Common myeloid progenitor, CD34-positive (primary cell): ENCODE measurements at places on chromosomes 6 and 20.

DNA sequence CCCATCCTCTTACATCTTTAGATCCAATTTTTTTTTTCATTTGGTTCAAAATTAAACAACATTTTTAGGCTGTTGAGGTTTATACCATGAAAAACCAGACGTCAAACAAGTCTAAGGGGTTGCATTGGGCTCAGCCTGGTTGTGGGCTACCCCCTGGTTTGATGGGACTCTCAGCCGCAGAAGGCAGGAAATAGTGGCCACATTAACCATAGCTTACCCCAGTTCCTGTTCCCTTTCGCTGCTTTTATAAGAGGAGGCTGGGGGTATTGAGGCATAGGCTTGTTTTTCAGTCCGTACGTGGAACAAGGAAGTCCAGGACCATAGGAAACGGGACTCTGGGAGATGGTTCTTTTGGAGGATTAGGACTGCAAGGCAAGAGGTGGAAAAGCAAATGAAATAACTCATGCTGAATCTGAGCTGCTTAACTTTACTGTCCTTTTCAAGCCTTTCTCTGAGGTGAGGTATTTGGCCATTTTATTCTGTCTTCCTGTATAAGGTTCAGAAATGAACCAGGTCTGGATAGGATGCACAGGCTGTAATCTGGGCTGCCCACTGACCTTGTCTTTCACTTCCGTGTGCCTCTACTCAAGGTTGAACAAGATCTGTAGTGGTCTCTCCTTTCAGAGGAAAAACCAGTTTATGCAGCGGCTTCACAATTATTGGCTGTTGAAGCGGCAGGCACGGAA, 7.7 kb downstream of the BRPF3 start:
- DNase-seq: peak; percentile 78

- DNase-seq: no peak
These were observed 243.3 kb downstream of the PREX1 start for GRCh38 chr20:48584391-48585060.

DNA sequence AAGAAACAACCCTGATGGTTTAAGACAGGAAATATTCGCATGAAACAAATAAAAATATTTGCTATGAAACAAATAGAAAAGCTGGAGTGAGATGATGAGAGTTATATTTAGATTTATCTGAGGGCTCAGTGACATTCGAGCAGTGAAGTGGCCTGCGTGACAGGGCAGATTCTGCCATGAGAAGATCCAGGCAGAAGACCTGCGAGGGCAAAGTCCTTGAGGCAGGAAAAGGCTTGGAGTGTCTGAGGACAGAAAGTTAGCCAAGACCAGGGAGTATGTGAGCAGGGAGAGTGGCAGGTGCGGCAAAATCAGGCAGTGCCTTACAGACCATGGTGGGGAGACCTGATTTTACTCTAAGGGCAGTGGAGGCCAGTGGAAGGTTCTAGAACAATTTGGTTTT, 66.9 kb upstream of the RIN2 start:
- DNase-seq: no peak

GRCh38 chr6:89454300-89454699, 21.3 kb downstream of the ANKRD6 start:
- no peak for DNase-seq

- no peak for DNase-seq
These were observed 170.8 kb downstream of the KCNQ5 start for GRCh38 chr6:72792692-72793091.
